ENCODE measurements at places on chromosomes 12 and 14.

- DNase-seq: peak; percentile 25
These were observed 688 bp upstream of the NECAP1 start for GRCh38 chr12:8081251-8081920.

DNA sequence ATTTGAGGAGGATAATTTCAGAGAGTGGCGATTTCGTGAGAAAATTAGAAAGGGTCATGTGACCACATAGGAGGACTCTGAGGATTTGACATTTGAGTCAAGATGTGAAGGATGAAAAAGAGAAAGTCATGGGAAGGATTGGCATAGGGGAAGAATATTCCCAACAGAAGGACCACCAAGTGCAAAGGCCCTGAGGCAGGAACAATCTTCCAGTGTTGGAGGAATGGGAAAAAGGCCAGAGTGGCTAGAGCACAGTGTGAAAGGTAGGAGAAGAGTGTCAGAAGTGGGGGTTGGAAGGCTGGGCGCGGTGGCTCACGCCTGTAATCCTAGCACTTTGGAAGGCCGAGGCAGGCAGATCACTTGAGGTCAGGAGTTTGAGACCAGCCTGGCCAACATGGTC, 3.9 kb upstream of the PPP1CC start:
- no peak for DNase-seq

DNA sequence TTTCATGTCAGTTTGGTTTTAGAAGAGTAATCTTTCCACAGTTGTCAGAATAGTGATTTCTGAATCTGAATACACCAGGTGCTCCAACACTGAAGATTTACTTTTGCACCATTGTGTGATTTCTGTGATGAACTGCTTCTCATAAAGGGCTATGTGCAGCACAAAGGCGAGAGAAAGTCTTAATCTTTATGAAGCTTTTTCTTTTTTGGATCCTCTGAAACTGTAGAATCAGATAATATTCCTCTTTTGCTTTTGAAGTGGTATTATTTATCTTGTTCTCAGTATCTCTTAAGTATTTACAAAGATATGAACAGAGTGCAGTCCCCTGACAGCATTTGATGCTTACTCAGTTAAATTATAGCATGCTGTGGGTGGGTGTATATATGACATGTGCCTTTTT, 207.8 kb downstream of the NAV3 start:
- DNase-seq: no peak

DNA sequence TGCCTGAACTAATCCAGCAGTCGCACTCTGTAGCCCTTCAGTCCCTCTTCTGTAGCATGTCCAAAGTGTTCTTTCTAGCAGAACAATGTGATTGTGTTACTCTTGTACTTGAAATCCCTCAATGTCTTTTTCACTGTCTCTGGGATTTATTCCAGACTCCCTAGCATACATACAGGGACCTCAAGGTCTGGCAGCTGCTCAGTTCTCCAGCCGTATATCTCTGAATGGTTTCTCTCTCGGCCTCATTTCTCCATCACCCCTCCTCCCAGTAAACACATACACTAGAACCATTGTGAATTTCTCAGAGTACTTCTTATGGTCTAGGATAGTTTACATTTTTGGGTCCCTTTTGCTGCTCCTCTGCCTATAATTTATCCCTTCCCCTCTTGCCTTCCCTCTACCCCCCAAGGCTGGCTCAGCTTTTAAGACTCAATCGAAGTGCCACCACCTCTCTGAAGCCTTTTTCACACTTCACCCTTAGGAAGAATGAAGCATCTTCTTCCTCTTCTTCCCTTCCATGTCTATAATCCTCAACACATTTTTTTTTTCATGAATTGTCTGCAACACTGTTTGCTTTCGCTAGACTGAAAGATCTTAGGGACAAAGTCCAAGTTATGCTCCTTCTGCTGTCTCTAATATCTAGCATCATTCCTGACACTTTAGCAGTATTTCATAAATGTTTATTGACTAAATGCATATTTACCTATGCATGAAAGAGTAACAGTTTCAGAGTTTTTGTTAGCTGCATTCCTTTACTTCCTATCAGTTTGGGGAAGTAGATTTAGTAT, 446.1 kb downstream of the ZFP36L1 start:
- DNase-seq: no peak

DNA sequence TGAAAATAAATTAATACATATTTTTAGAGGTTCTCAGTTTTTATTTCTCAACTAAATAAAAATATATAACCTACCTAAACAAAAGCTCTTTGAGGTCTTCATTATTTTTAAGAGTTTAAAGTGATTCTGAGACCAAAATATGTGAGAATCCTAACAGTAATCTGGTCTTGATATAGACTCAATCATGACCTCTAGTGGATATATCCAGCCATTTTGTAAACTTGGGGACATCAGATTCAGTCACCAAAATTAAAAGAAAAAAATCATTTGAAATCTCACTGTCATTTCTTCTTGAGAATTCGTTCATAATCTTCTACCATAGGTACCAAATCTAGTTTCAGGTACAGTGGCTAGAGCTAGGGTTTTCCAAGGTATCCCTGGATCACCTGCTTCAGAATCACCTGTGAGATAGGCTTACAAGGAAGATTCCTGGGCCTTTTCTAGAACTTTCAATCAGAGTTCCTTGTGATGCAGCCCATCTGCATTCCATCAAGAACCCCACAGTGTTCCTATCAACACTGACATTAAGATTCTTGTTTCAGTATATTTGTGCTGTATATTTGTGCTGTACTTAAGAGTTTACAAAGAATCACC, 214.9 kb downstream of the ADAMTS20 start:
- DNase-seq: no peak

- DNase-seq: no peak
These were observed 213.2 kb downstream of the C12orf50 start for GRCh38 chr12:87815771-87816585.

- DNase-seq: no peak
These were observed 3.3 kb upstream of the KRT18 start for GRCh38 chr12:52945389-52946232.

DNA sequence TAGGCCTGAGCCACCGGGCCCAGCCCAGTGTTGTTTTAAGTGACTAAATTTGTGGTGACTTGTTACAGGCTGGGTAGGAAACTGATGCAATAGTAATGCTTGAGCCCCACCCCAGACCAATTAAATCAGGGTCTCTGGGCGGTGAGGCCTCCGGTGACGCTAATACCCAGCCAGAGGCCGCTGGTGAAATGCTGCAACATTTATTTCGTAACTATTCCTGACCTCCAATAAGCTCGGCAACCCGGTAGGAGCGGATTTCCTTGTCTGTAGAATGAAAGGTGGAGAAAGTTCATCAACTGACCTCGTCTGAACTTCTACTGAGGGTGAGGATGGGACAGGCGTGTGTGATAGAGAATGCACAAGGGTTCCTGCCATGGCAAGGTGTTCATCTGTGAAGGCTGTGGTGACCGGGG, 42.3 kb downstream of the FZD10 start:
- no peak for DNase-seq

GRCh38 chr14:94163796-94164195, 10.3 kb upstream of the PPP4R4 start:
- peak; percentile 21 for DNase-seq

- DNase-seq: no peak
These were observed 251.4 kb upstream of the ATXN7L3B start for GRCh38 chr12:74286254-74286653.

DNA sequence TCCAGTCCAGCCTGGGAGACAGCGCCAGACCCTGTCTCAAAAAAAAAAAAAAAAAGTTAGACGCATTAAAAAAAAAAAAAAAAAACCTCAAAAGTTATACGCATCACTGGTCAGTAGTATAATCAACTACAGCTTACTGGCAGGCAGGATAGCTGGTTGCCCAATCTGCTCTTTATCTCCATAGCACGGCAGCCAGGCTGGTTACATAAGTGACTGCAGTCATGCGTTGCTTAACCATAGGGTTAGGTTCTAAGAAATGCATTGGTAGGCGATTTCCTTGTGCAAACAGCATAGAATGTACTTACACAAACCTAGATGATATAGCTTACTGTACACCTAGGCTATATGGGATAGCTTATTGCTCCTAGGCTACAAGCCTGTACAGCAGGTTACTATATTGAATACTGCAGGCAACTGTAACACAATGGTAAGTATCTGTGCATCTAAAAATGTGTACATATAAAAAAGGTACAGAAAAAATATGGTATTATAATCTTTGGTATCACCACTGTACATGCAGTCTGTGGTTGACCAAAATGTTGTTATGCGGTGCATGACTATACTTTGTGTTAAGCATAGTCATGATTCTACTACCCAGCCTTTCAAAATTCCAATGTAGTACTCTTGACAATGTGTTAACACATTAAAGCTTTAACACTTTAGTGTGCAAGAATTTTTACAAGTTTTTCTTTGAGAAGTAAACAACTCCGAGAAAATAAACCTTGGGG, 8.1 kb downstream of the L2HGDH start:
- no peak for DNase-seq

DNA sequence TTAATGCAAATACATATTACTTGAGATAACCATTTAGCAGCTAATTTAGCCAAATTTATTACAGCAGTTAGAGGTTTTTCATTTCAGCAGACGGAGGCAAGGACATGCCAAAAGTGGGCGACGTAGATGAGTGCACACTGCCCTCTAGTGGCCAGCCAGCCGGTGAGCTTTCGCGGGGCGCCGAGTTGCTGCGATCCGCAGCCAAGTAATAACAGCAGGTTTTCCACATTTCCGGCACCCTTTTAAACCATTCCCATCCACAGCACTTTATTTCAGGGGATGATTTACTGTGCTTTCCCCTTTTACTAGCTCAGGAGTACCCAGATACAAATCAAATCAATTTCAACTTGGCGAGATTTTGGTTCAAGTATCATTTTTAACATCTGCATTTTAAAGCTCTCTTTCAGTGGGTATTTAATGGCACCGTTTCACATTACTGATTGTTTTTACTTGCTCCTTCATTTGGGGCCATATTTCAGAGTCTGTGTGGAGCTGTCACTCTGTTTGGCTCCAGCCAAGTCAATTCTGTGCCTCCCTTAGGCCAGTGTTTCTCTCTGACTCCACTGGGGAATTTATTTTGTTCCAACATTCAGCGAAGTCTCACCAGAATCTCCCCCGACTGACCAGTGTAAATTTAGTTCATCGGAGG, 158.0 kb downstream of the EGLN3 start:
- peak; percentile 53 for DNase-seq

- DNase-seq: no peak
These were observed 14.4 kb downstream of the IGF1 start for GRCh38 chr12:102465762-102466560.

- no peak for DNase-seq
These were observed 48.4 kb downstream of the MYRFL start for GRCh38 chr12:69873429-69873828.

- no peak for DNase-seq
These were observed 144.5 kb downstream of the LLPH start for GRCh38 chr12:65986047-65986446.

GRCh38 chr12:115504306-115505290, 772.9 kb downstream of the MED13L start:
- no peak for DNase-seq

GRCh38 chr14:97878206-97878605, 1081.0 kb downstream of the VRK1 start:
- DNase-seq: no peak

- peak; percentile 42 for DNase-seq
These were observed 7.7 kb downstream of the GATC start for GRCh38 chr12:120453977-120454376.

DNA sequence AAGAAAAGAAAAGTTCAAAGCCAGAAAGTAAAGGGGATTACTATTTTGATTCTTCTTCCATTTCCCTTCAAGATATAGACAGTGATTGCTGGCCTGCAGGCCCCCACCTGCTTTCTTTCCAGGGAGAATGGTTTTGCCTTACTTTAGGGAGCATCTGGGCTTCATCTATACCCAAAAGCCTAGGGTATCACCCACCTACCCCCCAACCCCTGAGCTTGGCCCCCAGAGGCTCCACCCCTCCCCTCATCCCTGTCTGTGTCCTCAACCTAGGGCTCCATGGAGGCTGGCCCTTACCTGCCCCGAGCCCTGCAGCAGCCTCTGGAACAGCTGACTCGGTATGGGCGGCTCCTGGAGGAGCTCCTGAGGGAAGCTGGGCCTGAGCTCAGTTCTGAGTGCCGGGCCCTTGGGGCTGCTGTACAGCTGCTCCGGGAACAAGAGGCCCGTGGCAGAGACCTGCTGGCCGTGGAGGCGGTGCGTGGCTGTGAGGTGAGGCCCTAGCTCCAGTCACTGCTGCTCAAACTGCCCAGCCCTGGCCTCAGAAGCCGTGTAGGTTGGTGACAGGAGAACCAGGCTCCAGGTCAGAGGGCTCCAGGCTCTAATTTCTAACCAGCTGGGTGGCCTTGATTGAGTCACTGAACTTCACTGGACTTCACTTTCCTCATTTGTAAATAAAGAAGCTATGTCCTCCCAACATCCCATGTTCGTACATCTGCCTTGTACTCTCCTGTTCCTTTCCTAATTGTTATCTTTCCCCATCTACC, 13.6 kb downstream of the ARHGEF40 start:
- DNase-seq: no peak

DNA sequence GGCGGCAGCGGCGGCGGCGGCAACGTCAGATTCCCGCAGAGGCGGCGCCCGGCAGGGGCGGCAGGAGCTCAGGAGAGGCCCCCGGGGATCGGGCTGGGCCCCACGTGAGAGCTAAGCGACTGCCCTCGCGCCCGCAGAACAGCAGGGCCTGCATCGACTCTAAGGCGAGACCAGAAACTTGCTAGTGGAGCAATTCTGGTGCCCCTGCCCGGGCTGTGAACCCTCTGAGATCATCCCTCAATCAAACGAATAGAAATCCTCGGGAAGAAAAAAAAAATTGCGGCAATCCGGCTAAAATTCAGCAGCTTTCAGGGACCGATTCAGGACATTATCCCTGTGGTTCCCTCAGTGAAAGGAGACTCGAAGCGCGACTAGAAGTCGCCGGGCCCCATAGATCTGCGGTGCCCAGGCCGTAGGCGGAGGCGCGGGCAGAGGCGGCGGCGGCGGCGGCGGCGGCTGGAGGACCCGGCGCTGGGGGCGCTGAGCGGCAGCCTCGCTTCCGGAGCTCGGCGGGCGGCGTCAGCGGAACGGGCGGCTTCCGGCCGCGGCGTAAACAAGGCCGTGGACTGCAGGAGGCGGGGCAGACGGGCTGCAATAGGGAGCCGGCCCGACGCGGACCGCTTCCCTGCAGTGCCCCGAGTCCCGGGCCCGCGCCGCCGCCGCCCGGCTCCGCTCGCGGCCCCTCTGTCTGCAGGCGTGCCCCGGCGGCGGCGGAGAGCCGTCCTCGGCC, at the start of gene KLHDC2:
Gene KLHDC2, plus strand, starts transcription at position 583 of the 730 bp plus-strand sequence. CDS start 316 bp downstream, outside the sequence.
- peak; percentile 88 for DNase-seq

- no peak for DNase-seq
These were observed 1.5 kb downstream of the FRMD6 start for GRCh38 chr14:51653079-51653774.

DNA sequence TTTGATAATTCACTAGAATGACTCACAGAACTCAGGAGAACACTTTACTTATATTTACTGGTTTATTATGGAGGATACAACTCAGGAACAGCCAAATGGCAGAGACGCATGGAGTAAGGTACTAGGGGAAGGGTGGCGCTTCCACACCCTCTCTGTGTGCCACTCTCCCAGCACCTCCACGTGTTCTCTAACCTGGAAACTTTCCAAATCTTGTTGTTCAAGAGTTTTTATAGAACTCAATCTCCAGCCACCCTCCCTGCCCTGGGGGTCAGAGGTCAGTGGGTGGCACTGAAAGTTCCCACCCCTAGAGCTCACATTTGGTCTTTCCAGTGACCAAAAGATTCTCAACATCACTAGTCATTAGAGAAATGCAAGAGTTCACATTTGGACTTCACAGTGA, 13.2 kb downstream of the TRIM9 start:
- DNase-seq: no peak

- no peak for DNase-seq
These were observed 3.5 kb downstream of the RIN3 start for GRCh38 chr14:92516966-92517506.

Measured in CD4-positive, alpha-beta T cell treated with Interleukin-6 at 100 ng/mL for 8 hours (primary cell).